ENCODE measurements at places on chromosomes 4 and X.

GRCh38 chr4:149719806-149720205 is 95.8 kb downstream of the IQCM start:
- no peak for DNase-seq

- DNase-seq, result no peak
Measured at GRCh38 chr4:3403348-3403906, 38.3 kb upstream of the HGFAC start.

DNA sequence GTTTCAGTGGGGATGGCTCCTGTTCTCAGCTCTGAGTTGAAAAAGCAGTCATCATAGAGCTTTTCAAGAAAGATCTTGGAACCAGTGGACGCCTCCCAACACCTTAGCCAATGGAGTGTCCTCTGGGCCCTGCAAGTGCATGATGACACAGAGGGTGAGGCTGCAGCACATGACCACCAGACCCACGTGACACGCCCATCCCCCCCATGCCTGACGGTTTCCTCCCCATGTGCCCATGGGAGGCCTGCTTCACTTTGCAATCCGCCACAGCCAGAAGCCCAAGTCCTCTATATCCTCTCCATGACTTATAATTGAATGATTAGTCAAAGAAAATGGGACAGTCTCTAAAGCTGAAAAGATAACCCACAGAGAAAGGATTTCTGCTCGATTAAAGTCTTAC is 187.0 kb downstream of the AFAP1 start:
- DNase-seq, result no peak

GRCh38 chr4:7890635-7891393 is 48.8 kb downstream of the AFAP1 start:
- no peak for DNase-seq

DNA sequence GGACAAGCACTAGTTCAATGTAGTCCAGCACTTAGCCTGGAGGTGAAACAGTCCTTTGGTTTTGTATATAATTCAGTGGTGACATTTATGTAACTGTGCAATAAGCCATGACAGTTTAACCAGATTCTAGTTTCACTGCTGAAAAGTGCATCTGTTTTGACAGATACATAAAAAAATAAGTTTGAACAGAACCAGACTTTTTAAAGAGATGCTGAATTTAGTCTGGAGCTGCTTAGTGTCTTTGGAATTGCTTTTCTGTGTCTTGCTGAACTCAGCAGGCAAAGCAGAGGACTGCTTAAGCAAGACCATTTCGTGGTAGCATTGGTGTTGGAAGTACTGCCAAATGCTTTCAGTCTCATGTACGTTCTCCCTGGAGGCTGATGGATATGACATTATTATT is 393.5 kb downstream of the MAPK10 start:
- no peak for DNase-seq

DNA sequence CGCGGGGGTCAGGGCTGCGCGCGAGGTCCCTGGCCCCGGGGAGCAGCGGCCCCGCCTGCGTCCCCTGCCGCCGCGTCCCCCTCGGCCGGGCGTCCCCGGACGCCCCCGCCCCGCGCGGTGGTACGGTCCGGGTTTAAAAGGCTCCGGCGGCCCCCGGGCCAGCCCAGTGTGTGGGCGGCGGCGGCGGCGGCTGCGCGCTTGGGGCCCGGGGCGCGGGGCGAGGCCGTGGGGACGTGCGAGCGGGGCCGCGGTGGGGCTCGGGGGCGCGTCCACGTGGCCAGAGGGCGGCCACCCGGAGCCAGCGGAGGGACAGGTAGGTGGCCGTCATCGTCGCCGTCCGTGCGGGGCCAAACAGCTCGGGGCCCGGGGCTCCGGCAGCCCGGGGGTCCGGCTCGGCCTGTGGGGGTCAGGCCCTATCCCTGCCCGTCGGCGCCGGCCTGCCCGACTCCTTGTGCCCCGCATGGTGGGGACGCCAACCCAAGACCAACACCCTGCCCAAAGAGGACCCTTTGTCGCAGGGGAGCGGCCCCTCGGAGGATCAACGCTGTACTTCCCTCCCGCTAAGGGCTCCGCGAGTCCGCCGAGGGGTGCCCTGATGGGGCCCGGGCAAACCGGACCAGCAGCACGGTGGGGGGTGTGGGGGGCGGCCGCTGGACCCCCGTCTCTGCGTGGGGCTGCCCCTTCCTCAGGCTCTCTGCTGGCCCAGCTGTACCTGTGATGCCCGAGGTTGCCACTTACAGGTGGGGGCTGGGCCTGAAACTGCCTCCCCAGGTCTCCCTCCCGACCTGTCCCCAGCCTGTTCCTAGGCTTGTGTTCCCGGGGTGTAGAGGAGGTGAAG is at the start of gene PLXNA3:
TSS of gene PLXNA3 (plus strand) at position 166 of the 838 bp plus-strand sequence. CDS start 1,903 bp downstream, outside the sequence.
- peak; percentile 67 for DNase-seq

GRCh38 chr4:165874791-165875371 is 1.8 kb downstream of the TLL1 start:
- DNase-seq, result no peak

- no peak for DNase-seq
Measured at GRCh38 chr4:157045507-157046127, 30.3 kb upstream of the GLRB start.

- no peak for DNase-seq
Measured at GRCh38 chrX:46687619-46688018, 71.3 kb downstream of the SLC9A7 start.

DNA sequence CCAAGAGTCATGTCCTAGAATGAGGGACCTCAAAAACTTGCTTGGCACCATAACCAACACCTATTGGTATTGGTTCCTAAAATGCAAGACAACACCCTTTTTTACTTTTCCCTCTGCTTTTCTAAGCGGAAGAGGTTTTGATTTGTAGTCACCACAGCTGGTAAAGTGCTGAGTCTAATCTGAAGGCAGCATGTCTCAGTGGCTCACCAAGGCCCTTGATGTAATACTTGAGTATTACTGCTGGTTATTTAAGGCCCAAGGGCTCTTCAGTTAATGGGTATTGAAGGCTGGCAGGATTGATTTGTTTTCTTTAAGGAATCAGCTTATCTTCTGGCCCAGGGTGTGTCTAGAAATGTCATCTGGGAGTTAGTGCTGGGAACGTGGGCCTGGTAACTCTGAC is 735.1 kb downstream of the GLUD2 start:
- DNase-seq, result no peak

DNA sequence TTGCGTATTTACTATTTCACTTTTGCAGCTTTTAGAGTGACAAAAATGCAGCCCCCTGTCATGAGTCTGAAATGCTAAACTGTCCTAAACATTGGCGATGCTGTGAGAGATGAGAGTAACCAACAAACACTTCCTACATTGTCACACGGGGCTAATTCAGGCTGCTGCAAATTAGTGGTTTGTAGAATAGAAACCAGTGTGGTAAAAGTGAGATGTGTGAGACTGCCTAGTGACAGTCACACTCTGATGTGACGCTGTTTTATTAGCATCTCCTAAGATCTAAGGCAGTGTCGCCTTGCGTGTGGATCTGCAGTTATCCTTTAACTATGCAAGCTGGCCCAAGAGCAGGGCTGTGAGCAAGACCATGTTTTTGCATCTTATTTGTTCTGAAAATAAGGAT is 800.2 kb upstream of the TENM3 start:
- no peak for DNase-seq

DNA sequence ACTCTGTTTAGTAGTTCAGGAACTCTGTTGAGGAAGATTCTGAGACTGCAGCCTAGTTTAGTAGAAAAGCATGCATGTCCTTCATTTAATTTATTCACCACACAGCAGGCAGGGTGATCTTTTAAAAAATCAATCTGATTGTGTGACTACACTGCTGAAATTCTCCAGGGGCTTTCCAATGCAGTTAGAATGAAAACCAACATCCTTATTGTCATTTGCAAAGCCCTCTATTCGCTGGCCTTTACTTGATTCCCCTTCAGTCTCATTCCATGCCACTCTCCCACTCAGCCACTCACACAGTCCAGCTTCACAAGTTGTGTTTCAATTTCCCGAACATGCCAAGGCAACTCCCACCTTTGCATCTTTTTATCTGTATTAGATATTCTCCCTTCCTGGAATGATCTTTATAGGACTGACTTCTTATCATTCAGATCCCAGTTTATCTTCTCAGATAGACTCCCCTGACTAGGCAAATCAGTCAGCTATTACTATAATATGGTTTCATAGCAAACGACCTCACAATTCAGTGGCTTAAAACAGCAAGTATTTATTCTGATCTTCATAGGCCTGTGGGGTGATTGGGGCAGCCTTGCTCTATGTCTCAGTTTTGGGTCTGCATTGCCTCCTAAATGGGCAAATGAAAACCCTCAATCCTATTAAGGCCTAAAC is 21.3 kb upstream of the FTHL17 start:
- no peak for DNase-seq

DNA sequence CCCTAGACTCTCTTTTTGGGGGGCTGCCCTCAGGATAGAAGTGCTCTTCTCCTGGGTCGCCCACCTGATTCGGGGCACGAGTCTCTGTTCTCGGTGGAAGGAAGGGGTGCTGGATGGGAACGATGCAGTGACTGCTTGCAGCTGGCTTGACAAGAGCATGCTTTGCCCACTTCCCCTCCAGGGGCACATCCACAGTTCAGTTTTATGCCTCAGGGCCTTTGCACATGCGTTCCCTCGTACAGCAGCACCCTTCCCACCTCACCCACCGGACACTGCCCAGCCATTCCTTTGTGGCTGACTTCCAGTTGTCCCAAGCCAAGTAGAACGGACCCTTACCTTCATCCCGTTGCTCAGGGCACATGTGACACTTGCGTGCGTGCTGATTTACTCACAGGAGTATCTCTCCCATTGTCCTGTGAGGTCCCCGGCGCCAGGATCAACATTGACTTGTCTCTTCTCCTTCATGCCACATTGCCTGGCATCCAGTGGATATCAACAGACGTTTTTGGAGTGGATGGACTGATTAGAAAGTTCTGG is 60.0 kb downstream of the C4orf50 start:
- DNase-seq, result no peak

- no peak for DNase-seq
Measured at GRCh38 chr4:1682860-1683259, 1.3 kb downstream of the FAM53A start.

DNA sequence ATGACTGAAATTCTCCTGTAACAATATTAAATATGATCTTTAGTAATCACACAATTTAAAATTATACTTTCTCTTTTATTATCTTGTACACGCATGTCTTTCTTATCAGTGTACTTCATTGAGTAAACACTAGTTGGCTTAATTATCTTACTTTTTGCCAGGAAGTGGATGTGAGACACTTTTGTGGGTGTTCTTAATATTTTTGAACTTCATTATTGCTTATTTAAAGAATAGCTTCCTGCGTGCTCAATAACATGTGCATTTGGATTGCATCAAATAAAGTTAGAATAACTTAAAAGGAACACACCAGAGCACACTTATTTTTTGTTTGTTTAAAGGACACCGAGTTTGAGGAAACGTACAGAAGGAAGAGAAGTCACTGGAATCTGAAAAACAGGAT is 128.5 kb upstream of the VEGFC start:
- no peak for DNase-seq

- no peak for DNase-seq
Measured at GRCh38 chr4:129342819-129343408, 247.0 kb downstream of the C4orf33 start.

DNA sequence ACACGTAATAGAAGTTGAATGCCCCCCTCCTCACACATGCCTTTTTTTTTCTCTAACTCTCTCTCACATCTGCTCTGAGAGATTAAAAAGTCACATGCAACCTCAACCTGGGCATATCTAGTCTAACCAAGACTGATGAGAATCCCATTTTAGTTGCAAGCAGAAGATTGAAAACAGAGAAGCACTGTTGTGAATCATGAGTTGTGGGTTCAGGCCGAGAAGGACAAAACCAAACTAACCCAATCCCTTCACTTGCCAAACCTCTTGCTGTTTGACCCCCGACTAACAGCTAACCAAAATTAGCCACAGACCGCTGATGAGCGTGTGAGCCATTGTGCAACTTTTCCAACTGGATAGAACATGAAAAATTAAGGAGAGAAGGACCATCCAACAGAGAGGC is 31.8 kb downstream of the CXCL1 start:
- DNase-seq, result no peak

DNA sequence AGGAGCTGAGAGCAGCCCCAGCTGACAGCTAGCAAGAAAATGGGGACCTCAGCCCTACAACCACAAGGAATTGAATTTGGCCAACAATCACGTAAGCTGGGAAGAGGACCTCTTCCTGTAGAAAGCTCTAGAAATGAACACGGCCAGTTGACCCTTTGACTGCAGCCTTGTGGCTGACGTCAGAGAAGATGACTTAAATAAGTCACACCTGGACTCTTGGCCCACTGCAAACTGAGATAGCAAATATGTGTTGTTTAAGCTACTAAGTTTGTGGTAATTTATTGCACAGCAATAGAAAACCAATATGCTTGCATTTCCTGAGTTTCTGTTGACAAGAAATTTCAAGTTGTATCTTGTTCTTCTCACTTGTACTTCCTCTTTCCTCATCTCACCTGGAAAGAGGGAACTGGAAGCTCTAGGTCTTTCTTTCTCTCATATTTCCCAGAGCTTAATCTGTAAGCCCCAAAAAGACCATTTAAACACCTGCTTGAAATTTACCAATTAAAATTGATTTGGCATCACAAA is 18.8 kb downstream of the PRKG2 start:
- no peak for DNase-seq

- DNase-seq, result peak; percentile 25
Measured at GRCh38 chrX:42615161-42615563, 162.8 kb downstream of the PPP1R2C start.

- peak; percentile 82 for DNase-seq
Measured at GRCh38 chr4:146521541-146522097, at the start of gene SLC10A7. Gene SLC10A7, minus strand, starts transcription at chr4:146521940. Its CDS starts 223 bp downstream, at chr4:146521717.

DNA sequence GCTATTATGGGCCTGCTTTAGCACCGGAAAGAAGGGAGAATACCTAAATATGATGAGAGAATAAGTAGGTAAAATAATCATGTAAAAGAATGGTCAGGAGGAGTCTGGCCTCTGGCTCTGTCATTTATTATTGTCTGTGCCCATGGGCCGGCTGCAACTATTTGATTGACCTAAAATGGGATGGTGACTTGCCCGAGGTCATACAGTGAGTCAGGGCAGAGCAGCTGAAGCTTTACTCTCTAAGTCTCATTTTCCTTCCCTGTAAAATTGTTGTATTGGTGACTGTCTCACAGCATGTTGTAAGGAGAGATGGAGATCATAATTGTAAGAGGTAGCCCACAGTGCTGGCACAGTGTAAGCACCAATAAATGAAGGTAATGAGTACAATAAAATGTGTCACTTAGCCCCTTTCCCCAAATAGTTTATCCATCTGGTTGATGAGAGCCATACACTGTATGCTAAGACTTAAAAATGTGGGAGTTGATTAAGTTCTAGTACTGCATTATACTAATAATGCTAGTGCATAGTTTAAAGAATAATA is 39.6 kb downstream of the RUFY3 start:
- no peak for DNase-seq

- no peak for DNase-seq
Measured at GRCh38 chr4:41796545-41797210, 48.2 kb upstream of the PHOX2B start.

DNA sequence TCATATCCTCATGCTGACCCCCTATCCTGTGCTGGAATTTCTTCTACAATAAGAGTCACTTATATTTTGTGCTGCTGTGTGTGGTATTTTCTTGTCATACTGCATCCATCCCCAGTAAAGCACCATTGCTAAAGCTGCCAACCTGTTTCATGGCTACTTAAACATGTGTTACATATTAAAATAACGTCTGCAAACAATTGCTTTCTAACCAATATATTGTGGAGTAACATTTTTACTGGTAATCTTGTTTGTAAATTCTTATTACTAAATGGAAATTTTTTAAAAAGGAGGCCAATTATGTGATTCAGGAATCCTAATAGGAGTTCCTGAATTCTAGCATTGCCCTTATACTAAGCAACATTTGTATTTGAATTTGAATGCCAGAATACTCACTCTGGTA is 160.3 kb upstream of the VEGFC start:
- DNase-seq, result no peak
